ENCODE measurements at places on chromosomes 5 and 9. TPM values are rescaled to one million over a fixed set of nuclear protein-coding genes. Genes with fewer than 3 reads are reported as not detected.

The EIF4E1B gene
- not detected for total RNA-seq

The HINT1 gene
- 596 TPM for total RNA-seq

The SLC4A9 gene
- not detected for total RNA-seq

The LECT2 gene
- not detected for total RNA-seq

The OXCT1 gene
- total RNA-seq: 27.2 TPM

The UBE2QL1 gene
- 0.29 TPM for total RNA-seq

The LRRC19 gene
- total RNA-seq: not detected

The PLPP6 gene
- 5.4 TPM for total RNA-seq

The DRD1 gene
- total RNA-seq: not detected

The HMCN2 gene
- total RNA-seq: 0.38 TPM

The TLX3 gene
- total RNA-seq: not detected

The PTGER4 gene
- 3.1 TPM for total RNA-seq

The LVRN gene
- total RNA-seq: 0.64 TPM

The ENHO gene
- total RNA-seq: not detected

The MCTP1 gene
- total RNA-seq: 46.4 TPM

The ORM1 gene
- not detected for total RNA-seq

All from NCI-H460 (cell line).